ENCODE measurements at places on chromosomes 11 and 22.

- no peak for DNase-seq
Observed at GRCh38 chr11:66220566-66220935, 47.9 kb upstream of the RAB1B start.

GRCh38 chr11:12674571-12674935, 332 bp downstream of the TEAD1 start:
- DNase-seq: no peak

- DNase-seq: no peak
Observed at GRCh38 chr11:61923166-61924063, 6.0 kb upstream of the RAB3IL1 start.

GRCh38 chr11:120028181-120028896, 109.6 kb downstream of the TRIM29 start:
- DNase-seq: no peak

- DNase-seq: peak; percentile 6
Observed at GRCh38 chr11:30046578-30046945, 29.7 kb upstream of the KCNA4 start.

DNA sequence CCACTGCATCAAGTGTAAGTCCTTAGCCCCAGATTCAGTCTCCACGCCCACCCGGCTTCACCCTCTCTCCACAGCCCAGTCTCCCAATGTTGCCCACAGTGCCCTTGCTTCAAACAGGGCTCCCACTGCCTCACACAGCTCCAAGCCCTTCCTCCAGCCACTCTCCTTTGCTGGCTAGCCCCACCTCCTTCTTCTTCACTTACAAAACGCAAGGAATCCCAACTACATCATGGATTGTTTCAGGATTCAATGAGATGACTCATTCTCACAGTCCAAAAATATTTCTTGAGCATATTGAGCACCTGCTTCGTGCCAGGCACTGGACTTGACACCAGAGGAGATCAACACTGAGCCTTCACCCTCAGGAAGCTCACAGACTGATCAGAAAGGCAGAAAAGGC, 533.5 kb downstream of the BUD13 start:
- DNase-seq: no peak

GRCh38 chr11:111298413-111299100, at the start of gene POU2AF3:
POU2AF3 (plus strand) TSS chr11:111298546; CDS start chr11:111298582, 36 bp downstream.
- DNase-seq: no peak

- no peak for DNase-seq
Observed at GRCh38 chr11:32817181-32817851, 12.4 kb upstream of the PRRG4 start.

- DNase-seq: no peak
Observed at GRCh38 chr22:31139866-31140716, at the start of gene PLA2G3. PLA2G3 (minus strand) TSS chr22:31140508; CDS start chr22:31140354, 154 bp downstream.

GRCh38 chr11:96162816-96163499, 180.0 kb downstream of the MAML2 start:
- no peak for DNase-seq
